EH (cell line): ENCODE measurements at places on chromosomes 4 and X.

GRCh38 chr4:123517971-123518370 is 121.4 kb downstream of the SPRY1 start:
- DNase-seq: no peak

DNA sequence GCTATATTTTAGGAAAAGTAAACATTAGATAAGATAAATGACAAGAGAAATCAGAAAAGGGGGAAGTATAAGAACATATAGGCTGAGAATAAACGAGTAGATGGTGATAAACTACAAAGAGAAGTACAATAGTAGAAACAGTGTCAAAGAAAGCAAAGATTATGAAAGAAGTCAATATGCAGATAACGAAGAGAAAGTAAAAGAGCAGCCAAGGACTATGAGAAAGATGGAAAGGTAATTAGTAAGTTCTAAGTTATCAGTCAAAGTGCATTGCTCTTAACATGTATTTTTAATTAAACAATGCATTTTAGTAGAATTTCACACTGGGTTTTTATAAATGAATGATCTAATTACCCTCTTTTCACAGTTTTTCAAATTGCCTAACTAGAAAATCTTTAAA is 1801.3 kb upstream of the PCDH10 start:
- DNase-seq: peak; percentile 0

- DNase-seq: peak; percentile 6
Observed at GRCh38 chrX:105314458-105314857, 94.0 kb upstream of the TEX13A start.

DNA sequence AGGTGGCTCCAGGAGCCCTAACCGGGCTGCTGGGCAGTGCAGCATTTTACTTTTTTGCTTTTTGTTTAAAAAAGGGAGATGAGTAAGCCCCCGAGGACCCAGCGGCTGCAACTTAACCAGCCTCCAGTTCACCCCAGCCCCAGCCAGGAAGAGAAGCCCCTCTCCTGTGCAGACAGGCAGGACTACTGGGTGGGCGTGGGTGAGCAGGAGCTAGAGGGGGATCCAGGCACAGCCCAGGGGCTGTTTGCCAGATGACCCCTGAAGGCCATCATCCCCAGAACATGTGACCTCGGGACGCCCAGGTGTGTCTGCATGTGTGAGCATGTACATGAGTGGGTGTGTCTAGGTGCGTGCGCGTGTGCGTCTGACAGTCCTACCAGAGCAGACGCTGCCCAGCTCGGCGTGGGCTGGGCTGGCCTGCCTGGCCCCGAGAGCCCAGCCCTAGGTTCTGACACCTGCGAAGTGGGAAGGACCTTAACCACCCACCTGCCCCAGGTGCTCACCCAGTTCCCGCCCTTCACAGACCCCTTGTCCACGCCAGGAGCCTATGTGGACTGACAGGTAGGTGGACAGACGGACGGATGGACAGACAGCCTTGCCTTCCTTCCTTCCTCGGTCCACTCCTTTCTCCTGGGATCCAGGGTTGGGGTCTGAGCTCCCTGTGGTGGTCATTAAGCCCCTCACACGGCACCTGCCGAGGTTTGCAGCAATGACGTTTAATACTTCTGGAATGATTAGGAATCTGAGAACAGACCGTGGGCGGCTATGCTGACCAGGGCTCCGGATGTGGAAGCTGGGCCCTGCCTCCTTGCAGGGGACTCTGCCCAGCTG is 7.8 kb upstream of the HAUS3 start:
- no peak for DNase-seq

- peak; percentile 27 for DNase-seq
Observed at GRCh38 chr4:53150631-53151488, 215.0 kb downstream of the SCFD2 start.

DNA sequence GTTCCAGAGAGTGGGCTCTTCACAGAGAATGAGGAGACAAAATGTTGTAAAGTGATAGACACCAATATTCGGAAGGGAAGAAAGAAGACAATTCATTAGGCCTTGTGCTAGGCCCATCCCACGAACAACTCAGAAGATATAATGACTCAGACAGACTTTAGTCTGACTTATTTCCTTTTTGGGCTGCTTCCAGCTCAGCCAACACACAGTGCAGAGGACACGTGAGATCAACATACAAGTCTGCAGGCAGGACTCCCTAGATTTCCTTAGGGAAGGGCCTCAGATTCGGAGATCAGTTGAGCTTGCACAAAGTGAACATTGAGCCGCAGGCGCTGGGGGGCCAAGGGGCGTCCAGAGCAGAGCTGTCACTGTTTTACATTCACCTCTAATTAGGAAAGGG is 290.7 kb upstream of the TENM3 start:
- peak; percentile 96 for DNase-seq

GRCh38 chr4:114287079-114287696 is 307.7 kb upstream of the ARSJ start:
- no peak for DNase-seq

DNA sequence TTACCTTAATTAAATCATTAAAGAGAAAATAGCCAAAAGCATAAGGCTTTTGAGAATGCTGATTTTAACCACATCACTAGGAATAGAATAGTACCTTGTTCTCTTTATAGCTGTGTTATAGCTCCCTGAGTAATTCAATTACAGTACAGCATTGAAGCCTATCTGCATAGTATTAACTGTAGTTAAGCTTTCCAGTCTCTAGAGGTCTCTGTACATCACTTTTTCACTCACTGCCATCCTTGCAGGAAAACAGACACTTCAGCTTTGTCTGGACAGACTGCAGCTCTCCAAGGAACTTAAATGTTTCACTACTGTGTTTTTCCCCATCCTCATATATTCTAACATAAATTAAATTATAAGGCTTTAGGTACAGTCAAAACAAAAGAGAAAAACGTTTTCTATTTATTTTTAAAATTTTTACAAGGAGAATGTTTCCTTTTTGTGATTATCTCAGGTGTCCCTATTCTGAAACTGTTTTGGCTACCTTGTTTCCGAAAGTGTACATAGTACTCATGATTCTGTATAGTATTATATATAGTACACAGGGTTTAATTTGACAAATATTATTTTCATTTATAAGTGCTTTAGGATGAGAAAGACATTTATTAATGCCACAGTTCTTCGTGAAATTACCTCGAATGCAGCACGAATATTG is 407.9 kb downstream of the PCDH18 start:
- DNase-seq: peak; percentile 82

- DNase-seq: no peak
Observed at GRCh38 chr4:183220236-183220635, 99.8 kb downstream of the CLDN22 start.

- DNase-seq: no peak
Observed at GRCh38 chrX:42385730-42386129, 392.2 kb downstream of the PPP1R2C start.

- peak; percentile 79 for DNase-seq
Observed at GRCh38 chr4:74503580-74503979, 58.6 kb downstream of the AREG start.

GRCh38 chr4:40058121-40058520 is 1.5 kb downstream of the N4BP2 start:
- DNase-seq: no peak

GRCh38 chrX:123835661-123836371 is 24.0 kb upstream of the XIAP start:
- peak; percentile 74 for DNase-seq

- DNase-seq: peak; percentile 2
Observed at GRCh38 chrX:24676403-24677024, 17.2 kb upstream of the POLA1 start.

GRCh38 chr4:23999714-24000469 is 110.0 kb upstream of the PPARGC1A start:
- DNase-seq: peak; percentile 71

DNA sequence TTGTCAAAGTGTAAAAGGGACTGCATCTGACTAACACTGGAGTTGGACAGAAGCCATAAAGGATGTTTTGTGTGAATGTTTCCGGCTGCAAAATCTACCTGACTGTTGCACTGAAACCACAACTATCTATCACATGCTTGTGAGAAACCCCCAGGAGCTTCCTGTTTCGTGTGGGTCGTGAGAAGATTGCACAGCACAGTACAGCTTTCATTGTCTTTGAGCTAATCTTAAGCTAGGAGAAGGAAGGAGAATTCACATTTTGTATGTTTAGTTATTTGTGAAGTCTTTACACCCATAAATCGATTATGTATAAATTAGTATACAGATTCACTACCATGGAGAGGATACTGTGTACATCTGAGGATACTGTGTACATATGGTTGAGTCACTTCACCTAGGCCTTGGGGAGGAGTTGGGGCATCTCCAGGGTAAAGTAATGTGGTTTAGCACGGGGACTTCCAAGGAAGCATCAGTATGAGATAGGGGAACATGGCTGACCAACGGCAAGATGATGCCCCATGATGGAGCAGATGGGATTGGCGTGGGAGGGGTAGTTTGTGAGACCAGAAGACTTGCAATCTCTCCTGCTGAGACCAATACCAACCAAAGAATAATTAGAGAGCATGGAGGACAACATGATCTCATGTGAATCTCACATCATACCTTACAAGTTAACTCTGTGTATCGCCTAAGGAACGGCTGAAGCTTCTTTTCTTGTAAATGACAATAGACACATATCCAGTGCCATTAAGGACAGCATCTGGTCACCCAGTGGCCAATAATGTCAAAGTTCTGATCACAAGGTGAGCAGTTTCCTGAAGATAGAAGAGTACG is 43.1 kb upstream of the FAM9C start:
- peak; percentile 57 for DNase-seq

GRCh38 chr4:175614890-175615289 is 197.2 kb downstream of the GPM6A start:
- DNase-seq: no peak

- DNase-seq: no peak
Observed at GRCh38 chr4:156191044-156191781, 237.5 kb upstream of the CTSO start.

DNA sequence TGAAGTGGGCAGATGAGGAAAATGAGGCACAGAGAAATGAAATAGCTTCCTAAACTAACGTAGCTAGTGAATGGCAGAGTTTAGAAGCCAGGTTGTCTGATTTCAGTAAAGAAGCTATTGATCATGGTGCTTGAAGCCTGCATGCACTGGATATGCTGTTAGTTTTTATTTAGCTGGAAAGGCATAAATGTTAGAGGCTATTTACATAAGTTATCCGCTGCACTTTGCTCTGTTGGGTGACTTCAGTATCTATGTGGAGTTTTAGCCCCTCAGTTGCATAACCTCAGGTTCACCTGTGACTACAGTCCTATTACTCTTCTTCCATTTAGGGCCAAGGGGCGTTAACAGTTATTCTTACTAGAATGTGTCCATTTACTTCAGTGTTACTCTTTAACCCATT is 522.4 kb upstream of the RPS6KA3 start:
- no peak for DNase-seq

GRCh38 chr4:176879380-176880116 is 86.8 kb upstream of the VEGFC start:
- no peak for DNase-seq

GRCh38 chrX:39936886-39937770 is 160.6 kb downstream of the BCOR start:
- DNase-seq: no peak

DNA sequence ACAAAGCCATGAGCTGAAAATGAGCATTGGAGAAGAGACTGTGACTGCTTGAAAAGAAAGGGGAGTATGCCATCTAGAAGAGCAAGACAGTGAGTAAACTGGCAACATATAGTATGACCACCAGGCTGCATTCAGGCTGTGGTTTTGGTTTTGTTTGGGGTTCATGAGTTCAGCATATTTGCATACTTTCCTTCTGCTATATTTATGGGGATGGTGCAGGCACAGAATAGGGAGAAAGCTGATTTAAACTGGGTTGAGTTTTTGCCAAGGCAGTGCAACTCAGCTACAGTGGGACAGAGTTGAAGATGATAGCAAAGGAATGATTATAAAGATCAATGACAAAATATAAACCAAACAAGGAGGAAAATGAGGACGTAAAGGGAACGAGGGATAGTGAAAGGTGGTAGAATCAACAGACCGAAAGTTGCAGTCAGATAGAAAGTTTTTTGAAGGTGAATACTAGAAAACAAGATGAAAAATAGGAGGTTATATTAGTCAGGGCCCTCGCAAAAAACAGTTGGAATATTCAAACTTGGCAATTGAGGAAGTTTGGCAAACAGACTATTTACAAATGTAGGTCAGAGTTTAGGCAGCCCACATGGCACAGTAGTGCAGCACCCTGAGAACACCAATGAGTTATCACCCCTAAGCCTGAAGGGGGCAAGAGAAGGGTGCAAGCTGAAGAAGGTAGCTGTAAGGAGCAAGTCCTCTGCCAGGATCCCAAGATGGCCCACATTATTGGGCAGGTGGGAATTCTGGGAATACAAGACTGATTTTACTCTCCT is 114.8 kb upstream of the MAP9 start:
- peak; percentile 16 for DNase-seq

DNA sequence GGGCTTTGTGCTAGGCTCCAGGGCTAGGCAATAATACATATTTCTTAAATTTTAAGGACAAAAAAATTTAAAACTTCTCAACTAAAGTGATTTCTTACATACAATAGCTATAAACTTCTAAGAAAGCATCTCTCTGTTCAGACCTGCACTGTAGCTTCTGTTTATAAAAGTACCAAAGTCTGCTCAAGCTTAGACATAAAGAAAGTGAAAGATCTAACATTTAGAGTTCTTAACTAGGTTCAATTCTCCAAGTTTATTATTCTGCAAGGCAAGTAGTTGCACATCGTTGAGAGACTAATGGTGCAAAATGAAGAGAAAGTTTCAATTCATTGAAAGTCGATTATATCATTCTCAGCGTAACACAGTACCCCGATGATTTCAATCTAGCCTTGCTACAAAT is 857.4 kb upstream of the HTR2C start:
- no peak for DNase-seq

GRCh38 chrX:101658661-101659491 is 774 bp downstream of the ARMCX2 start:
- peak; percentile 67 for DNase-seq

DNA sequence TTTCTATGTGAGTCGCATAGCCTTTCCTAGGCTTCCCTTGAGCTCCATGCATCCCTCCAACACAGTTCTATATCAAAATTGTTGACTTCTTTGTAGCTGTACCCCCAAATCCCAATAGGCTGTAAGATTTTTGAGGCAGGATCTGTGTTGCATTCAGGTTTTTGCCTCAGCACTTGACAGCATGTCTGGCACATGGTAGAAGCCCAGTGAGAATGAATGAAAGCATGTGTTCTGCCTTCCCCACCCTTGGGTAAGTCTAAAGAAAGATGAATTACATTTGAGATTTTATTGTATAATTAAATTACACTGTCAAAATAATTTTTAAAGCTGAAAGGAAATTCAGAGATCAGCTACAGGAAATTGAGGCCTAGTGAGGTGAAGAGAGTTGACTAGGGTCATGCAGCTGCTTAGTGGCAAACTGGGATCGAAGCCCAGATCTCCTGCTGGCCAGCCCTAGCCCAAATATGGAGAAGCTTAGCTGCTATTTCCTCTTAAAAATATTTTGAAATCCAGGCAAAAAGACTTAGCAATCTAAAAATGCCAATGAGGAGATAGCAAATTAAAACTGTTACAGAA is 122.5 kb downstream of the SPATA18 start:
- DNase-seq: peak; percentile 54
